Mucosa of gallbladder (tissue), 1 donor: ENCODE measurements at places on chromosomes 2 and 18. TPM values are rescaled to one million over a fixed set of nuclear protein-coding genes. Genes with fewer than 3 reads are reported as not detected.

- DNase-seq, result no peak
Observed at GRCh38 chr2:172246649-172247048, 143.9 kb upstream of the DLX2 start.

DNA sequence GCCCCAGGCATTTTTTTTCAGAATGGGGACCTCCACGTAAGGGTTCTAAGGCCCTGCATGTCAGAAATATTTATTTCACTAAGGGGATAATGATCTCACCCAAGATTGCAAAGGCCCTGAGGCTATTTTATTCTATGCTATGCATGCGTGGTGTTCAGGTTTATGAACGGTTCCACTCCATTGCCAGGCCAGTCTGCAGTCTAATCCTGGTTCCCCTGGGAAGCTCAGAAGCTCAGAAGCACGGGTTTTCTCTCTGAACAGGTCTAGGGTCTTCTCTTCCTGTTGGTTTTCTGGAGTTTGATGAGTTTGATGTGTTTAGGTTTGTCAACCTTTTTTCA lies 256.4 kb upstream of the PXDN start:
- DNase-seq, result no peak

- no peak for DNase-seq
Observed at GRCh38 chr18:29652797-29653196, 1389.7 kb downstream of the DSC3 start.

GRCh38 chr2:219058541-219059374 lies 2.0 kb downstream of the IHH start:
- DNase-seq, result peak; percentile 78

DNA sequence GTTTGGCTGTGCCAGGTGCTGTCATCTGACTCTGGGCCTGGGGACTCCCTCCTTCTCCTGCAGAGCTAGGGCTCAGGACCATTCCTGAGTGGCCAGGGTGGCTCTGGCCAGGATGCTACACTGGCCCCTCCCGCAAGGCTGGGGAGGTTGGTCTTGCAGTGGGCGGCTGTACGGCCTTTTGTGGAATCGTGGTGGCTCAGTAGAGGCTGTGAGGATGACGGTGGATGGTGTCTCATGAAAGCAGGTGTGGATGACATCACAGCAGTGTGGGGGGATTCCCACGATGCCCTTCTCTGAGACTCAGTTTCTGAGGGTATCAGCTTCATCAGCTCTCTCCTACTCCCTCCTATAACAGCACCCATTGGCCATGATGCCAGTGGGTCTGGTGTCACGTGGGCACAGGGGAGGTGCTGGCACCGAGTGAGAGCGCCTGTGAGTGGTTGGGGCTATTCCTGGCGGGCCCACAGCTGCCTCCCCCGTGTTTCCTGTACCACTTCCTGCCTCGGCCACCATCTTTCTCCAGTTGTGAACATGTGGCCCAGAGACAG lies 144.2 kb upstream of the HDAC4 start:
- no peak for DNase-seq

DNA sequence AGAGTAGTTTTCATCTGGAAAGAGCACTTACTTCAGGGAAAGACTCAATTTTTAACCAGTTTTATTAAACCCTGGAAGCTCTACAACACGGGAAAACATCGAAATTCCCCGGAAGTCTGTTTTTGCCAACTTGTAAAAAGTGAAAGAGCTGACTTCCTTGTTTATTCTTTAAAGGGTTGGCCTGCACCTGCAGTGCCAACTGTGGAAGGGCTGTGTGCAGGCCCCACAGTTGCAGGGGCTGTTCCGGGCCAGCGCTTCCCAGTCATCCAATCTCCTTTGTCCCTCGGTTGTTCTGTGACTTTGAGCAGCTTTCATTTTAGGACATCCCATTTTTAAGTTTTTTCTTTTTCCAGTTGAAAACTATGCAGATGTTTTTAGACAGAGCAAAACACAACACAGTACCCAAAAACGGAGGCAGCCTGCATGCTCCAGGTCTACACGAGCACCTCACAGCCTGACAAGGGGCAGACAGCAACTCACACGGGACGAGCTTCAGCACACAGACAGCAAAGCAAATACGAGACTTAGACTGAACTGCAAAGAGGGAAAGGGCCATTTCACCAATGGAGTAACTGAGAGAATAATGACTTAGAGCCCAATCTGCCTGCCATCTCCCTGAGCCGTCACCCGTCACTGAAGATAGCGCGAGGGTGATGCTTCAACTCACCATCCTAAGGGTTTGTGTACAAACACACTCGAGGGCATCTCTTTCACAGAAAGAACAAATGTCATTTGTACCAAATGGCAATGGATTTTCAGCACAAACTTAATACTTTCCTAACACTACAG lies 70.6 kb downstream of the EMILIN2 start:
- DNase-seq, result no peak

GRCh38 chr18:53135654-53136053 lies 795.7 kb downstream of the DCC start:
- DNase-seq, result no peak

DNA sequence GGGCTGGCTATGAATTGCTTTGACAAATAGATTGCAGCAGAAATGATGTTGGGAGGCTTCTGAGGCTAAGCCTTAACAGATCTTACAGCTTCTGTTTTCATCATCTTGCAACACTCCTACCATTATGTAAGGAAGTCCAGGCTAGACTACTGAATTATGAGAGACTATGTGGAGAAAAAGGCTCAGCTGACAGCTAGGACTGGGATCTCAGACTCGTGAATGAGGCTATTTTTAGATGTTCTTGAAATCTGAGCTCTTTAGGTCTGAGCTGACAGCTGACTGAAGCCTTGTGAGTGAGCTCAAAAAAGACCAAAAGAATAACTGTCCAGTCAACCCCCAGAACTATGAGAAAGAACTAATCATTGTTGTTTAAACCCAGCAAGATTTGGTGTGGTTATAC lies 70.3 kb downstream of the VWC2L start:
- no peak for DNase-seq

- no peak for DNase-seq
Observed at GRCh38 chr2:203904022-203904421, 32.5 kb upstream of the ICOS start.

DNA sequence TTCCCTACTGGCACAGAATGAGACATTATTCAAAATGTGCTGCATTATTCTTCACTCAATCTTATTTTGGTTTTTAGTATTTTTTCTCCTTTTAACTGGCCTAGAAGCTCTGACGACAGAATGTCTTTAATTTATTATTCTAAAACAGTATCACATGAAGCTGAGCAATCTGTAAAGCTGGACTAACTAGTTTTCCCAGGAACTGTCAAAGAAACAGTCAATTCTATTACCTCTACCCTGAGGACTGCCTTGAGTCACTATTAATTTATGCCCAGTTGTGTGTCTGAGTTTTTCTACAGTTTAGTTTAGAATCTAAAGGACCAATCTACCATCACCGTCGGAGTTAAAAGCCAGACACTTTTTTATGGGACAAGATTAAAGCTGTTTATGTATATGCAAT lies 31.6 kb downstream of the MBD2 start:
- DNase-seq, result no peak

- DNase-seq, result no peak
Observed at GRCh38 chr2:232870018-232870765, at the start of gene SNORC. TSS of gene SNORC (plus strand) at chr2:232870264. CDS start at chr2:232870342, 78 bp downstream.

DNA sequence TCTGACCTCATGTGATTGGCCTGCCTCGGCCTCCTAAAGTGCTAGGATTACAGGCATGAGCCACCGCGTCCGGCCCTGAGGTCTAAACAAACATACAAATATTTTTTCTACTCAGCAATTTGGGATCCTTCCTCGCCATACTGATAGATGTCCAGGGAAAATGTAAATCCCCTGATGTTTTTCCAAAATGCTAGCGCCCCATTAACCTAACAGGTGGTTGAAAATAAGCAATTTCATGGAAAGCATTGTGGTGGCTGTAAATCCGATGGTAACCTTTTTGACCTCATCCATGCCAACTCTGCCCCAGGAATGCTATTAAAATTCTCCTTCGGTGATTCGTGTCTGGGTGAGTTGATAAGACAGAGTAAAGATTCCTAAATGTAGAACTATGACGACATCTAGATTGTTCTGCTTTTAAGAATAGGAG lies 19.3 kb downstream of the GEMIN6 start:
- DNase-seq, result no peak

DNA sequence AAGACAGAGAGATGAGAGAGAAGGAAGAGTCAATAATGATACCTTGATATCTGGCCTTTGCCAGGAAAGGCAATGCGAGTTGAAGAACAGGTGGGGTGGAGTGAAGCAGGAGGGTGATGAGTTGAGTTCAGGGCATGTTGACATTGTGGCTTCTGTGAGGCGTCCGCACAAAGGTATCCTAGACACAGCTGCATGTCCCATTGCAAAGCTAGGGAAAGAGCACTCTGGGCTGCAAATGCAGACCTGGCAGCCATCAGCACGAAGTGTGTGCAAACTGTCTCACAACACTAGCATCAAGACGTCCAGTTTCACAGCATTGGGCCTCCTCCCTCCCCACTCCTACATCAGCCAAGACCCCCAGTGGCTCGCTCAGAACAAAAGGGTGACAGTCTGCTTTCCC lies 36.1 kb downstream of the TEX51 start:
- no peak for DNase-seq

GRCh38 chr2:118013221-118013723 lies 598 bp downstream of the CCDC93 start:
- peak; percentile 32 for DNase-seq

DNA sequence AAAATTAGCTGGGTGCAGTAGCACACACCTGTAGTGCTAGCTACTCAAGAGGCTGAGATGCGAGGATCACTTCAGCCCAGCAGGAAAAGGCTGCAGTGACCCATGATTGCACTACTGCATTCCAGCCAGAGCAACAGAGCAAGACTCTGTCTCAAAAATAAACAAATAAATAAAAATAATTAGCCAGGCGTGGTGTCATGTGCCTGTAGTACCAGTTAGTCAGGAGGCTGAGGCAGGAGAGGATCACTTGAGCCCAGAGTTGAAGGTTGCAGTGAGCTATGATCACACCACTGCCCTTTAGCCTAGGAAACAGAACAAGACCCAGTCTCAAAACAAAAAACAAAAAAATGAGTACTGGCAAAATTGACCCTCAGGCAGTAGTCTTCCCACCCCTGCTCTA lies 61.9 kb upstream of the PPP1CB start:
- DNase-seq, result no peak

TNFRSF11A gene
- 38.9 TPM for total RNA-seq

GRCh38 chr2:126976721-126977328 lies 78.1 kb downstream of the TEX51 start:
- DNase-seq, result no peak

CHRNA1 gene
- total RNA-seq, result not detected

DNA sequence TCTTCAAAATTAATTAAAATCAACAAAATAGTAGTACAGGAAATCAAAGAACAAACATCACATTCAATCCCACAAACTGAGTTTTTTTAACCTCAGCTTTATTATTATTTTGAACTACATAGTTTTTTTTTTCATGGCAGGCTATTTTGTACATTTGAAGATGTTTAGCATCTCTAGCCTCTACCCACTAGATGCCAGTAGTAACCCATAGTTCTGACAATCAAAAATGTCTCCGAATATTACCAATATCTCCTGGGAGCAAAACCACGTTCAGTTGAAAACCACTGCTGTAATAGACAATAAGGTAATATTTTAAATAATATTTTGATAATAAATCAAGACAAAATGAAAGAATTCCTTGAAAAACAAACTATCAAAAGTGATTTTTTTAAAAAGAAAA lies 702.6 kb upstream of the LRRTM1 start:
- DNase-seq, result no peak

DNA sequence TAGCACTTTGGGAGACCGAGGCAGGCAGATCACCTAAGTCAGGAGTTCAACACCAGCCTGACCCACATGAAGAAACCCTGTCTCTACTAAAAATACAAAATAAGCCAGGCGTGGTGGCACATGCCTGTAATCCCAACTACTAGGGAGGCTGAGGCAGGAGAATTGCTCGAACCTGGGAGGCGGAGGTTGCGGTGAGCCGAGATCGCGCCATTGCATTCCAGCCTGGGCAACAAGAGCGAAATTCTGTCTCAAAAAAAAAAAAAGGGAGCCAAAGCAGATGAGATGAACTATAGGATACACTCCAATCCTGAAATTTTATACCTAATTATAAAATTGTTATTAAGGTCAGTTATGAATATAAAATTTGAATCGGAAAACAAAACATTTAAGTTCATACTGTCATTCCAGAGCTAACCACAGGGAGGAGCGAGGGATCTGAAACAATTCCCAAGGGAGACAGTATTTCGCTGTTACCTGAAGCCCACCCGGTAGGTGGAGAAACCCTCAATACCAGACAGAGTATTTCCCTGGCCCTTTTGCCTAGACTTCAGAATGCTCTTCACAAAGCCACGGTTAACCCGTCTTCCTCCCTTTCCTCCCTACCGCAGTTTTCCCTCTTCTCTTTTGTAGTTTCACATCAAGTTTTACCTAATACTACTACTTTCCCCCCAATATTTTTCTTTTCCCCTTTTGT lies 1.4 kb downstream of the PPM1G start:
- no peak for DNase-seq

- DNase-seq, result no peak
Observed at GRCh38 chr2:68789603-68790002, 55.0 kb downstream of the ARHGAP25 start.

DNA sequence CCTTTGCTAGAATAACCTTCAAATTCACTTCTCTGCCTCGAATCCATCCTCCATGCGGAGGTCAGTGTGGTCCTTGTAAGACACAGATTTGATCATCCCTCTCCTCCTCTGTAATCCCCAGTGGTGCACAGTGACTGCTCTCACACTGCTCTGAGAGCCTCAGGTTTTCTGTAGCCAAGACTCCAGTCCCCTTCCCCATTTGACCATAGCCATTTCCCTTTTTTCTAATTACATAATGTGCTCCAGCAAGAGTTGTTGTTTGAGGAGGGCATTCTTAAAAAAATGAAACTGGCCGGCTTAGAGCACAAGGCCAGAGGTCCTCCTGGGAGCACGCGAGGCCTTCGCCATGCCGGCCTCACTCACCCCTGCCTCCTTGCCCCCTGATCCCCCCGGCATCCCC lies 34.7 kb upstream of the LPIN1 start:
- no peak for DNase-seq

GFPT1 gene
- total RNA-seq, result 108 TPM

DNA sequence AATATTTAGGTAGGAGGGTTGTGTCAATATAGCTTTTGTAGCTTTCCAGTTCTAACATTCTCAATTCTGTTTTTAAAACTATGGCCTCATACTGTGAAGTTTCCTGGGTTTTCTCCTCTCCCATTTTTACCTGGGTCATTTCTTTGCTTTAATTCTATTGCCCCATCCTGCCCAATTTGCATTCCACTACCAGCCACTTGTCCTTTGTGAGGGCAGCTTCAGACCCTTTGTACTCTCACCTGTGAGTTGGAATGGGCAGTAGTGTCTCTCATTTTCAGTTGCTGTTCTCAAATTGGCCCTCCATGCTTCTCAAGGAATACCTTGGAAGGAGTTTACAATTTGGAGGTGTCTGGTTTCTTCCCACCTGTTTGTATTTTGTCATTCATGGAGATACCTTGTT lies 108.4 kb downstream of the CAMKMT start:
- DNase-seq, result no peak

GRCh38 chr2:231000211-231000904 lies 4.4 kb downstream of the SPATA3 start:
- DNase-seq, result peak; percentile 26

GRCh38 chr2:105179469-105180372 lies 61.8 kb upstream of the GPR45 start:
- DNase-seq, result peak; percentile 74

FAM161A gene
- 3.8 TPM for total RNA-seq
